H9 (cell line): ENCODE measurements at places on chromosomes 7 and 10. TPM values are rescaled to one million over a fixed set of nuclear protein-coding genes. Genes with fewer than 3 reads are reported as not detected.

DNA sequence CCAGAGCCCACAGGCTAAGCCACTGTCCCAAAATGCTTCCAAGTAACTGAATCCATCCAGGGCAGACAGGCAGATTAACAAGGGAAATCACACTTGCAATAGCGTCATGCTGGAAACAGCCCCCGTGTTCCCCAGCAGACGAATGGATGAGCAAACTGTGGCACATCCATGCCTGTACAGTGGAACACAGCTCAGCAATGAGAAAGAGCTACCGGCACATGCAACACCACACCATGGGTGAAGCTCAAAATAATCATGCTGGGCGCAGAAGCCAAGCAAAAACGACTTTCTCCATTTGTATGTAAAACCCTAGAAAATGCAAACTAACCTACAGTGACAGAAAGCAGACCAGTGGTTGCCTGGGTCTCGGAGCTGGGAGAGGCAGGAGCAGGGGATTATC, 153.1 kb downstream of the SLIT1 start:
- H3K4me1 ChIP-seq = peaks cover 3% of the 10 kb centered on the region; the same call in 1 of the 2 replicates
- H3K27me3 ChIP-seq = no peaks in the 10 kb centered on the region
- H3K36me3 ChIP-seq = no peaks in the 10 kb centered on the region
- DNase-seq = no peak

DNA sequence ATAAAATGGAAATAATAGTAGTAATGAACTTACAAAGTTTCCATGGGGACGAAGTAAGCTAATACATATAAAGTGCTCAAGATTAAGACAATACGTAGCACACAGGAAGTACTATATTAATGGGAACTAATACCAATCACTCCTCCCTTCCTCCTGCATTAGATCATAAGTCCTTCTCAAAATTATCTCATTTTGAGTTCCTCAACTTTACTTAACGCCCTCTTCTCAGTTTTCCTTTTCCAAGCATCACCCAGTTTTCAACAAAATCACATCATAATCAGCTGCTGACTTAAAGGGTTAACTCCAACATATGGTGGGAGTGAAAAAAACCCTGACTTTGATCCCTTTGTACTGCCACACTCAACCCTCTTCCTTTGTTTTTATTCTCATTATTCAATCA, 24.4 kb downstream of the JMJD1C start:
- H3K27me3 ChIP-seq = no peaks in the 10 kb centered on the region
- DNase-seq = no peak
- no peaks in the 10 kb centered on the region for H3K36me3 ChIP-seq
- H3K27ac ChIP-seq = no peak overlapping the region

DNA sequence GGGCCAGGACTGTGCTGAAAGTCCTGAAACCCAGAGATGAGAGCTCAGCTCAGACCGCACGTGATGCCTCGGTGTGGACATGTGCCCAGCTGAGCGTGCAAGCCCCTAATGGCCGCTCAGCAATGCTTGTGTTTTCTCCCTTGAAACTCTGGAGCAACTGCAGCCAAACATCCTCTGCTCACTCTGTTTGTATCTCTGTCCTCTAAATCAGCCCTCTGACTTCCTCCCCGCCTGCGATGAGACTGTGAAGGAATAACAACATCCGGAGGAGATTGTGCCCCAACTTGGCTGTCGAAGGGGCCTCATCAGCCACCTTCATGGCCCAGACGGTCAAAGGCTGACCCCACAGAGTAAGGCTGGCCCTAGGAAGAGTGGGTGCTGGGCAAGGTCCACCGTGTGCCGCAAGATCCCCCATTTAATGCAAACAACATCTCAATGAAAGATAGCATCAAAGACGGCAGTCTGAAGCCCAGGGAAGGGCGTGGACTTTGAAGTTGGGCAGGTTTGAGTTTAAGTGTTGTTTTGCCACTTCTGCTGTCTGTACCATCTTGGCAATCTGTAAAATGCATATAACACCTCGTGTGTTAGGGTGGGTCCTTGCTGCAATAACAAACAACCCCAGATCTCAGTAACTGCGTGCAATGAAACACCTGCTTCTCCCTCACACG, 39.9 kb downstream of the CALML3 start:
- no peak for DNase-seq
- no peak overlapping the region for H3K4me3 ChIP-seq
- no peak overlapping the region for H3K27ac ChIP-seq
- H3K4me1 ChIP-seq = no peaks in the 10 kb centered on the region; the same call in 1 of the 2 replicates
- no peaks in the 10 kb centered on the region; the same call in 2 of the 3 replicates for H3K36me3 ChIP-seq

- peak; percentile 29 for DNase-seq
- no peaks in the 10 kb centered on the region for H3K27me3 ChIP-seq
- H3K4me3 ChIP-seq = peak overlapping the region; percentile 88
- no peaks in the 10 kb centered on the region; the same call in 1 of the 2 replicates for H3K4me1 ChIP-seq
- H3K36me3 ChIP-seq = no peaks in the 10 kb centered on the region; the same call in 1 of the 2 replicates
Measured at GRCh38 chr7:90595342-90595800, 750 bp upstream of the CDK14 start.

Gene POLR2J2
- total RNA-seq = 2.6 and 3.6 TPM in 2 replicates

Gene GBX1
- not detected in 2 replicates for total RNA-seq

Gene RNF148
- 0.29 and 0.39 TPM in 2 replicates for total RNA-seq
